NCI-H1048 (cell line): ENCODE measurements at places on chromosomes 2 and 18.

- no peak for DNase-seq
These were observed 97.3 kb upstream of the SNTG2 start for GRCh38 chr2:853203-853870.

DNA sequence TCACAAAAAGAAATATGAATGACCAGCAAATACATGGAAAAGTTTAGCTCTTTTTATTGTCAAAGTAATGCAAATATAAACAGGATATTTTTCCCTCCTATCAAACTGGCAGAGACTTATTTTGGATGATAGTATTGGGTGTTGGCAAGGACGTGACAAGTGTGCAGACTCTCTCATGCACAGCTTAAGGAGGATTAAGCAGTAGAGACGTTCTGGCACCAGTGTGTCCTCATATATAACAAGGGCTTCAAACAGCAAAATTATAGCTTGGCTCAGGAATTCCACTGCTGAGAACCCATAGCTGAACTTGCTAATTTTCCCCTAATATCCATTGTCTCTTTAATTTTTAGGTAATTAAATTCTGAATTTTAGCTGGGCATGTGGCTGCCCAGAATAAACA, 114.4 kb downstream of the FAM124B start:
- DNase-seq, result no peak

- DNase-seq, result peak; percentile 53
These were observed 104.0 kb downstream of the COBLL1 start for GRCh38 chr2:164737612-164738081.

- no peak for DNase-seq
These were observed 124.2 kb downstream of the PXDN start for GRCh38 chr2:1620081-1620480.

DNA sequence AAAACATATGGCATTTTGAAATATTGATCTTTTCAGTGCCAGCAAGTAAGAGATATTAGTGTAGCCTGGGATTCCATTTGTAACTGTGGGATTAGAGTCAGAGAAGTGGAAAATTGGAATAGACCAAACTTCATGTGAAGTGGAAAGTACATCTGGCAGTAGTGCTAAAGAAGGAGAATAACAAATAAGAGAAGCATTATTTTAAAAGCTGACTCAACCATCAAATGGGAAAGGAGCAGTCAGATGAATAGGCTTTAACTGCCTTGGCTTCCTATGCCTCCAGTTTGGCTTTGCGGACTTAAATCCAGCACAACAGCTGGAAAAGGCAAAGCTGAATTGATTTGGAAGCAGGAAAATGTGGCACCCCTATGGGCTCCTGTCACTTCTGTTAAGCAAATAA, 623.1 kb downstream of the TSN start:
- DNase-seq, result no peak

- no peak for DNase-seq
These were observed 19.1 kb downstream of the PAPOLG start for GRCh38 chr2:60775048-60775639.

GRCh38 chr2:237702441-237703391, 75.3 kb downstream of the LRRFIP1 start:
- DNase-seq, result no peak

DNA sequence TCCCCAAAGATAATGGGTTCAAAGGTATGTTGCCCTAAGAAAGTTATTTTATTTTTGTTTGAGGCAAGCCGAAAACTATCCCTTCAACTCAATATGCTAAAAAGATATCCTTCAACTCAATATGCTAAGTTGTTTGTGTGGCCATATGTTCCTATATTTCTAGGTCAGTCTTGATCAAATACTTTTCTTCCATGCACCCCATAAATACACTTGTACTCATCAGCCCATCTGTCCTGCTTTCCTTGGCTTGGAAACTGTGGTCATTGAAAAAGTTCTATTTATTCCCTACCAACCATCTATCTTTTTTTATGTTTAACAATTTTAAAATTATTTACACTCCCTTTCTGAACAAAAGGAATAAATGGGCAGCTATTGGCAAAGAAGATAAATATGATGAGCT, 447.7 kb downstream of the NRXN1 start:
- DNase-seq, result no peak

DNA sequence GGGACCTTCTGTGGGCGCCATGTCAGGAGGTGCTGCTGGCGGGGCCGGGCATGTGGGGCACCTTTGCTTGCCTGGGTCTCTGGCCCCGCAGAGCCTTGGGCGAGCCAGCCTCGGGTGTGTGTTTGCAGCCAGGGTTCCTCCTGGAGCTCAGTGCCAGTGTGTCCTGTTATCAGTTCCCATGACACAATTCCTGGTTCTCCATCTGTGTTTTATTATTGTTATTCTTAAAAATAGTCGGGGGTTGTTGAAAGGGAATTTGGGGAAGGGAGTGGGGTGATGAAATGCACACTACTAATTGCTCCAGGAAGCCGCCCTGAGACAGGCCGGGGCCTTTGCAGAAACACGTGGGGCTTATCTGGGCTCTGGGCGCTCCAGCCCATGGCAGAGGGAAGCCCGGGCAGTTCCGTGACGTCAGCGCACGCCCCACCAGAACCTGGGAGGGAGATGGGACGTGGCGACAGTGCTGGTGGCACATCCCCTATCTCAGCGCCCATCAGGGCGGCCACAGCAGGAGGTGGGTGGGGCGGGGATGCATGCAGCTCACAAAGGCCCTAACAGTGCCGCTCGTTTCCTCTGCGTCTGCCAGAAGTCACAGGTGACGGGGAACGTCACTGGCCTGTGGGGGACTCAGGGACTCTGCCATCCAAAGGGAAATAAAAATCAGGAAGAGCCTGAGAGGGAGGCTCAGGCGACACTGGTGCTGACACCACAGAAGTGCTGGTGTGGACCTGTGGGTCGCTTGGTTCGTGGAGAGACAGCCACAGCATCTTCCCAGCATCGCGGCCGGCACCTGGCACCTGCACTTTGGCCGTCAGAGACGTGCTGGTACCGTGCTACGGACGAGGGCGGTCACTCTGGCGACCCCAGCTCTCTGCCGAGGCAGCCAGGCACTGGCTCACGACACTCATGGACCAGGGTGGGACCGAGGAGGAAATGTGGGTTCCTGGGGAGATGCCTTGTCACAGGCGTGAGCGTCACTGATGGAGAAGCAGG, 131.0 kb downstream of the NFATC1 start:
- DNase-seq, result no peak

- DNase-seq, result no peak
These were observed 289.4 kb downstream of the ZEB2 start for GRCh38 chr2:144230448-144231085.

GRCh38 chr2:108972663-108973062, 16.4 kb downstream of the EDAR start:
- no peak for DNase-seq

- no peak for DNase-seq
These were observed 115.1 kb downstream of the ANKRD44 start for GRCh38 chr2:197195518-197195917.

- no peak for DNase-seq
These were observed 24.4 kb downstream of the MBP start for GRCh38 chr18:77108001-77108692.

DNA sequence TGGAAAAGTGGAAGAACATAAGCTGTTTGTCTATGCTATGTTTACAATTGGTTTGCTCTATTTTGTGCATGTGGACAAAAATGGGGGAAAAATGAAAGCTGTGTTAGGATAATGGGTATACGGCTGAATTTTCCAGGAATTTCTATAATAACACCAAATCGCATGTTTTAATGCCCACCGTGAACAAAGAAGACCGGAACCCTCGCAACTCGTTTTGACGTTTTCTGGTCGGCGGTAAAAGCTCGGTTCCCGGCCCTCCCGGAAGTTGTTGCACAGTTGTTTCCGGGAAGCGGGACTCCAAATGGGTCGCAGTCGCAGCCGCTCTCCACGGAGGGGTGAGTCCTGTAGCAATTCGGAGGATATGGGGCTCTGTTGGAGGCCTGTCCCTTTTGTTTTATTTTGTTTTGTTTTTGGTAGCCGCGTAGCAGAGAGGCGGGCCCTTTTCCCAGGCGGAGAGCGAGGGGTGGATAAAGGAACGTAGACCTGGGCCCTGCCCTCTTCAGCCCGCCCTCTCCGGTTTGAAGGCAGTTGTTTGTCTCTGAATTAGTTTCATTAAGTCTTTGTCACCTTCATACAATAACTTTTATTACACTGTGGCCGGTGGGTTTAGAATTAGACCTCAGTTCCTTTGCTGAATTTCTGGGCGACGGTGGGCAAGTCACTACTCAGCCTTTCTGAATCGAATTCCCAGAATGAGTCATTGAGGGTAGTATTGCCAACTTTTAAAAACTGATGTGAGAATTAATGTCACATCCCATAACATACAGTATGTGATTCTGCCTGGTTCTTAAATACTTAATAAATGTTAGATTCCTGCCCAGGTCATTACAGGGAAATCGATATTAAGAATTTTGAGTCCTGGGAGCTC, at the start of gene SNRNP27:
Gene SNRNP27, plus strand, starts transcription at position 273 of the 868 bp plus-strand sequence. Its CDS starts 29 bp downstream, at position 302.
- DNase-seq, result peak; percentile 57

DNA sequence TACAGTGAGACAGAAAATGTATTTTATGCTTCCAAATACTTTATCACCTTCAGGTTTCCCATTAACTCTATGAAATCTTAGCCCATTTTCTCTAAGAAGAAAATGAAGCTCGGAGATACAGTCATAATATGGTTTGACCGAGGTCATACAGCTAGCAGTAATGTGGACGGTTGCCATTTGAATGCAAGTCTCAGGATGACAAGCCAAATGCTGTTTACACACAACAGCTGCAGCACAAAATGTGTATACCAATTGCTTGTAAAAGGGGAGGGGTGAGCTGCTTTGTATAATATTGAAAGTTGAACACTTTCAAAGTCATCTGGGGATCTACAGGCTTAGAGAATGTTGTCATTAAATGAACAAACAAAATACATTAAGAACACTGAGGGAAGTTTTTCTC, 93.8 kb upstream of the FSIP2 start:
- DNase-seq, result no peak

- DNase-seq, result no peak
These were observed 404.0 kb upstream of the ATP5MC3 start for GRCh38 chr2:175585496-175585895.

DNA sequence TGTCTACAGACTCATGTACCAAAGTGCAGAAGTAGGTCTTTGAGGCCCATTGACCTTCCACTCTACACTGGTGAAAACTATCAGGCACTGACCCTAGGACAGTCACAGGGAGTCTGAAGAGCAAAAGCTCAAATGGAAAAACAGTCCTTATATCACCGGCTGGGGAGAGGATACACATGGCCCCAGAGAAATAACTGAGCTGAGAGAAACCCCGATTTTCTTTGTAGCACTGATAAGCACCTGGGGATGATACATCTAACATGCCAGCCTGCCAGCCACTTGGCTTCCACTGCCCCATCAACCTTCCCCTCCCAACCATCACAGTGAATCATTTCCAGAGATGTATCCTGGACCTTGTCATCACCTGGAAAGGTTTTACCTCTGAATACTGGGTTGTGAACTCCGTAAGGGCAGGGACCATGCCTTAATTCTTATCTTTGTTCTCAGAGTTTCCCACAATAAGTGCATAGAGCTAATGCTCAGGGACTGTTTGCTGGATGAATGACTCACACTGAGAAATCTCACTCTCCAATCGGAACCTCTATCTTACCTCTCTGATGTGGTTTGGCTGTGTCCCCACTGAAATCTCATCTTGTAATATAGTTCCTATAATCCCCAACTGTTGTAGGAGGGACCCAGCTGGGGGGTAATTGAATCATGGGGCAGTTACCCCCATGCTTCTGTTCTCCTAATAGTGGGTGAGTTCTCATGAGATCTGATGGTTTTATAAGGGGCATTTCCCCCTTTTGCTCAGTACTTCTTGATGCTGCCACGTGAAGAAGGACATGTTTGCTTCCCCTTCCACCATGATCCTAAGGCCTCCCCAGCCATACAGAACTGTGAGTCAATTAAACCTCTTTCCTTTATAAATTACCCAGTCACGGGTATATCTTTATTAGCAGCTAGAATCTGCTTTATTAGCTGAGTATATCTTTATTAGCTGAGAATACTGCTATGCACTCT, 37.1 kb downstream of the EVA1A start:
- DNase-seq, result no peak

DNA sequence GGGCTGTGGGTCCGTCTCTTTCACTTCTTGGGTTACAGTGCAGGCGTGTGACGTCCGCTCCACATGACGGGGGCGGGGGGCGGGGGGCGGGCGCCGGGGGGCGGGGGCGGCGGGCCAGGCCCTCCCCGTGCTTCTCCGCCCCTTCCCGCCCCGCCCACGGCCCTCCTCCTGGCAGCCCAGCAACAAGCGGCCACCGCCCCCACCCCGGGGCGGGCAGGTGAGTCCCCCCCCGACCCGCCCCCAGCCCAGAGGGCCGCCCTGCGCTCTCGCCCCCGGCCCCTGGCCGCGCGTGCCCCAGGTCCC, 3.6 kb downstream of the ZNF516 start:
- no peak for DNase-seq

GRCh38 chr2:62443471-62443870, 62.5 kb downstream of the TMEM17 start:
- no peak for DNase-seq

- no peak for DNase-seq
These were observed 52.9 kb upstream of the TXNDC2 start for GRCh38 chr18:9832871-9833270.
